ENCODE measurements at places on chromosomes 13 and 19.
A peak's percentile ranks its signal among the peaks of the same experiment; 100 is the strongest.

DNA sequence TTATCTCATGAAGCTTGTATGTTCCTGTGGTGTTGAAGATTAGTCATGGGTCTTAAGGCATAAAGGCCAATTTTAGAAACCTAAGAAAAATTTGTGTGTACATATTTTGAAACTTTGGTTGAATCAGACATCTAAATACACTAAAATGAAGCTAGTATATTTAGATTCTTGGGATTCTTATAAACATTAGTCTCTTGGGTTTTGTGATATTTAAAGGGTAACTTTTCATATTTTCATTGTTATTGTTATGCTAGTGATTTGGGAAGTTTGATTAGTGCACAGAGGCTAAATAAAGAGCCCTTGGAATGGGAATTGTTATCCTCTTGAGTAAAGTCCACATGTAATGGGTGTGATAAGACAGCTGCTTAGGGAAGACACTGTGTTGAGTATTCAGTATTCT is 24.5 kb downstream of the UBA2 start:
- no peak for DNase-seq

DNA sequence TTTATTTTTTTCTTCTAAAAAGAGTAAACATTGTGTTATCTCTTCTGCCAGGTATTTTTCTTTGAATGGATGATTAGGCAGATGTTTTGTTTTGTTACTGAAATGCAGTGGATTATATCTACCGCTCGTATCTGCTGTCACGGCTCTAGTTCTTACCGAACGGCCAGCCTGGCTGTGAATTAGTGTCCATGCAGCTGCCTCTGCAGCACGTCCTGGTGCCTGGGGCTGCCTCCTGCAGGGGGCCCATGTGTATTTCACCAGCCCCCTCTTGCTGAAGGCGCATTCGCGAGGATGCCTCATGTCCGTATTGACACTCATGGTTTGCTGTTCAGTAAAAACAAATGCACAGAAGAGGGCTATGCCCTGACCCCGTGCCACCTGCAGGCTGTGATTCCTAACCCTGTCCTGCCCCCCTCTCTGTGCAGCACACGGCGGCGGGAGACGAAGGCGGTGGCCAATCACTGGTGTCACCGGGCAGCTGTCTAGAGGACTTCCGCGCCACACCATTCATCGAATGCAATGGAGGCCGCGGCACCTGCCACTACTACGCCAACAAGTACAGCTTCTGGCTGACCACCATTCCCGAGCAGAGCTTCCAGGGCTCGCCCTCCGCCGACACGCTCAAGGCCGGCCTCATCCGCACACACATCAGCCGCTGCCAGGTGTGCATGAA is 49.9 kb downstream of the RAB20 start:
- no peak for DNase-seq

DNA sequence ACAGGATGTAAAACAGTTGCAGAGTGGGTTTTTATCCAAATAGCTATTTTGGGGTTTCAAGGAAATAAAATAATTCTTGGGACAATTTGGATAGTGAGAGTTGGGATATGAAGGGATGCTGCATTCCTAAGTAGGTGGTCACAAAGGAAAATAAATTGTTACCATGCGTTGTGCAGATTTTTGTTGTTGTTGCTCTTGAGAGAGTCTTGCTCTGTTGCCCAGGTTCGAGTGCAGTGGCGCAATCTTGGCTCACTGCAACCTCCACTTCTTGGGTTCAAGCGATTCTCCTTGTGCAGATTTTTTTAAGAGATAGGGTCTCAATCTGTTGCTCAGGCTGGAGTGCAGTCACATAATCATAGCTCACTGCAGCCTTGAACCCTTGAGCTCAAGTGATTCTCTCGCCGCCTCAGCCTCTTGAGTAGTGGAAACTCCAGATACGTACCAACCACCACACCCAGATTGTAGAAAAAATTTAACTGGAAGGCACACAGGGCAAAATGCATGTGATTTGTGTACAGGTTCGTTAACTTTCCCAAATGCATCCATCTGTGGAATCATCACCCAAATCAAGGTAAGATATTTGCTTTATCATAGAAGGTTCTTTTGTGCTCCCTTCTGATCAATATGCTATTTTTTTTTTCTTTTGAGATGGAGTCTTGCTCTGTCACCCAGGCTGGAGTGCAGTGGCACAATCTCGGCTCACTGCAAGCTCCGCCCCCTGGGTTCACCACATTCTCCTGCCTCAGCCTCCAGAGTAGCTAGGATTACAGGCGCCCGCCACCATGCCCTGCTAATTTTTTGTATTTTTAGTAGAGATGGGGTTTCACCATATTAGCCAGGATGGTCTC is 16.0 kb downstream of the SLC1A5 start:
- no peak for DNase-seq

DNA sequence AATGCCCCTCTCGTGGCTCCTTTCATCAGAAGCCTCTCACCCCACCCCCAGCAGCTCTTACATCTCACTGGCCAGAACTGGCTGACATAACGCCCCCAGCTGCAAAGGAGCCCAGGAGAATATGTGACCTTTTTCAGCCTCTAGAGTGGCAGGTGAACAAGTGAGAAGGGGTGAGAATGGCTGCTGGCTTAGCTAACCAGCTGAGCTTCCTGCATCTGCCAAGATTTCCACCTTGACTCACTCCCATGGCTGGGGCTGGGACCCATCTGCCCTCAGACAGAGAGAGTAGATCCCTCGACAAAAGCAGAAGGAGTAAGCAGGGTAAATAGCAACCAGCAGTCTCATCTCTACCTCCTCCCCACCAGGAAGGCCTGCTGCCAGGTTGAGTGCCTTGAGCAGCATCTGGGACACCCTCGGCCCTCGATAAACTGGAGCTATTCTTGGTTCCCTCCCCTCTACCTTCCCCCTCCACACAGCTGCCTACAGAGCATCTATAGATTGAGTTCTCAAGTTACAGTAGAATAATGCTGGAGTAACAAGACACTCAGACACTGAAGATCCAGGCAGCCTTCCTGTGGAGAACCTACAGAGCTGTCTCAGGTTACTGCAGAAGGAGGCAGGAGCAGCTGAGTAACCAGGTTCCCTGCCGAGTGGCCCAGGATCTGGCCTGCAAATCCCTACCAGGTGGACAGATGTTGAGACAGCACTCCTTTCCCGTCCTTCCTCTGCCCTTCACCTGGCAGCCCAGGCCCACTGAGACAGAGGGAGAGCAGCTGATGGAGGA is 15.5 kb downstream of the KASH5 start:
- no peak for DNase-seq

- peak; percentile 78 for DNase-seq
These were observed 58.3 kb downstream of the KLF2 start for GRCh38 chr19:16382775-16383543.

DNA sequence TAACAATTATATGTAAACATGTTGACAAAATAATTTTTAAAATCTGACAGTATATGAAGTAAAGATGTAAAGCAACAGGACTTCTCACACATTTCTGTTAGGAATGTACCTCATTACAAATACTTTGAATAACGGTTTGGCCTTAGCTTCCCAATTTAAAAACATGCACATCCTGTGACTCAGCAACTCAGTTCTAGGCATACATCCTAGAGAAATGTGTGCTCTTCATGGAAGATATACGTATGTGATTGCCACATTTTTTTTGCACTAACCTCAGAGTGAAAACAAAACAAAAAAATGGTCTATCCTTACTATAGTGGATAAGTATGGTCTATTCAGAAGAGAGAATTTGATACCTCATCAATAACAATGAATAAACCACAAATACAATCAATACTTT is 314.6 kb downstream of the LIG4 start:
- no peak for DNase-seq

- DNase-seq, result peak; percentile 82
These were observed 10.1 kb downstream of the OR1I1 start for GRCh38 chr19:15091918-15092753.

- DNase-seq, result no peak
These were observed 135.1 kb upstream of the FRY start for GRCh38 chr13:31896427-31896826.

DNA sequence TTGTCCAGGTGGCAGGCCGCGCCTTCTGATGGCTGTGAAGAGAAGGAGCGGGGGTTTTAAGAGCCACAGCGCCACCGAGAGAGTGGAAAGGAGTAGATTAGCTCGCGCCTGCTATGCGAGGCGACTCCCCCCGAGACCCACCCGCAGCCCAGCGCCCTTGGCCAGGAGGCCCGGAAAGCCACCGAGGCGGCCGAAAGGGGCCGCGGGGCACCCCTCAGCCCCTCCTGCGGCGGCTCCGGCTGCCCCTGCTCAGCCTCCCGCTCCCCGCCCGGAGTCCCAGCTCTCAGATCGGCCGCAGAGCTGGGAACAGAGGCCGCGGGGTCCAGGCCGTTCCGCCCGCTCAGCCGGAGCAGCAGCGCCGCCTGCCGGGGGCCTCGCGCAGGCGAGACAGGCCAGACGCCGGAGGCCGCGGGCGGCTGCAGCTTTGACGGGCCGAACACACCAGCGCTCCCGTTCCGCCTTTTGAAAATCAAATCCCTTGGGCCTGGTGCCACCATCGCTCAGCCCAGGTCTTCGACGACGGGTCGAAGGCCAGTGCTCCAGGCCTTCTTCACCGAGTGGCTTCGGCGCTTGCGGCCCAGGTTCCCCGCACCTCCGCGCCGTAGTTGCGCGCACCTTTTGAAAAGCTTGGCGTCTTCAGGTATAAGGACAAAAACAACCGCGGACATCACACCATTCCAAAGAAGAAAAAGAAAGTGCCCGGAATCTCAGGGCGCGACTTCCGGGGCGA is 15.3 kb downstream of the CDX2 start:
- peak; percentile 87 for DNase-seq

DNA sequence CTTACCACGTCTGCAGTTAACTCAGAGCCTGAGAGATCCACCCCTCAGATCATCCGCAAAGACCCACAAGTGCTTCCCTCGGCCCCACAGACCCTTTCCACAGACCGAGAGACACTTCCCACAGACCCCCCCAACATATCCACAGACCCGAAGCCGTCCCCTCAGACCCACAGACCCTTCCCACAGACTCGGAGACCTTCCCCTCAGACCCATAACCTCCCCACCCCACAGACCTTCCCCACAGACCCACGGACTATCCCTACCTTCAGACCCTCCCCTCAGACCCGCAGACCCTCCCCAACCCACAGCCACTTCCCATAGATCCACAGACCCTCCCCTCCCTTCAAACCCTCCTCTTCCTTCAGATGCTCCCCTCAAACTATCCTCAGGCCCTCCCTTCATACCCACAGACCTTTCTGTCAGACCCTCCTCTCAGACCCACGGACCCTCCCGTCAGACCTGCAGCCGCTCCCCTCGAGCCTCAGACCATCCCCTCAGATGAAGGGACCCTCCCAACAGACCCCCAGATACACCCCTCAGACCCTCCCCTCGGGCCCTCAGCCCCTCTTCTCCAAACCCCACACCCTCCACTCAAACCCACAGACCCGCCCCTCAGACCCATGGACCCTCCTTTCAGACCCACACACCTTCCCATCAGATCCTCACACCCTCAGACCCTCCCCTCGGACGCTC is 20.1 kb upstream of the TFDP1 start:
- DNase-seq, result no peak

DNA sequence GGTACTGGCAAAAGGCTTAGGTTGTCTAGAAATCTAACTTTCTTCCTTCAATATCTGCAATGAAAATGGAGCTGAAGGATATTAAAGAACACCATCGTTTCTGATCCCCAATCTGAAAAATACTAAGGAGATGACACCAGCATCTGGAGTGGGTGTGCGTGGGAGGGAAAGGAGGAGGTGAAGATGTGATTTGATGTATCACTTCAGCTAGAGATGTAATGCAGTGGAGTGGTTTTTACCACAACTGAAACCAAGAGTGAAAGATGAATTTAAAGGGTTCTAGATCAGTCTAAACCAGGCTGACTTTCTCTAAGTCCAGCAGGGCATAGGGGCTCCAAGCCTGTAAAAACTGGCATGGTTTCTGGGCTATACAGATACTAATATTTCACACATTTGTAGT is 148.4 kb downstream of the AKAP11 start:
- DNase-seq, result no peak

- no peak for DNase-seq
These were observed 9.5 kb downstream of the PCDH17 start for GRCh38 chr13:57641051-57641450.

DNA sequence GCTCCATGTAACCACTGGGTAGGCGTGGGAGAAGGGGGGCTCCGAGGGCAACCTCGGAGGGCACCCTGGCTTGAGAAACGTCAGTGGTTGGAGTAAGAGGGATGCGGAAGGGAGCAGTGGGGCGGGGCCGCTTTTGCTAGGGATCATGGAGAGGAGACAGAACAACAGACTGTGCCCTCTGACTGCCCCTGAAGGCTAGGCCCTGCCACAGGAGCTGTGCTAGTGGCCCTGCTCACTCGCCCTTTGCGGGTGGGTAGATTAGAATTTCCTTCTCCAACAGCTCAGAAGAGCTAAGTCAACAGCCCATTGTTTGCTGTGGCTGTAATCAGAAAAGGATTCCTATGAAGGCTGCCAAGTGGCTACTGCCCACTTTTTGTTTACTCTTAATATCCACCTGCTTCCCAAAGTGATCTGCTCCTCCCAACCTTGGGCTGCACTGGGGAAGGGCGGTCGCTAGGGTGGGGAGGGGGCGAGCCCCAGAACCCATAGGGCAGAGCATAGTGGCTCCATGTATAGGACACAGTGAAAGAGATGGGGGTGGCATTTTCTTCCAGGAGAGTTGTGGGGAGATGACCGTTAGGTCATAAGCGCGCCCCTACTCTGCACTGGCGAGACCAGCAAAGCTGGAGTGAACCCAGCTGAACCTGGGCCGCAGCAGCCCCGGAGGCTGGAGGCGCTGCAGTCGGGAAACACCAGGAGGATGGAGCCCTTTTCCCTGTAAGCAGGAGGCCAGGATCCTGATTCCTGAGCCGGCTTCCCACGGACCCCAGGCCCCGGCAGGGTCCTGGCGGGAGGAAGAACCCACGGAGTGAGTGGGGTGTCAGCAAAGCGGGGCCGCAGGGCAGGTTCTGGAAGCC is 1.9 kb upstream of the C1QTNF9 start:
- DNase-seq, result no peak

- no peak for DNase-seq
These were observed 4.9 kb upstream of the BRD4 start for GRCh38 chr19:15337202-15337601.

GRCh38 chr13:53569453-53569852 is 540.8 kb downstream of the OLFM4 start:
- DNase-seq, result no peak

DNA sequence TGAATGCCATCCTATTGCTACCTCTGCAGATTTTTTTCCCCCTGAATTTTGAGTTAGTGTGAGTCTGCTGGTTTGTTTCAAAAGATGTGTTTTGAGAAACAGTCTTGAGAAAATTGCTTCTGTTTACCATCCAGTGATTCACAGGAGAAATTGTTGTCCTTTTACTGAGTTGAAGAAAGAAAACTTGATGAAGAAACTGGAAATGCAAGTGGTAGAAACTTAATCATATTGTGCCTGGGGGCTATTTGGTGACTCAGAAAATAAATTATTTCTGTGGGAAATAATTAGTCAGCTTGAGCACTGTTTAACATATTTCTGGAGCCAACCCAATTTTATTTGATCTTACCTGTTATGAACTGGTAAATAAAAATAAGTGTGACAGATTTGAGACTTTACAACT is 35.4 kb downstream of the PAN3 start:
- peak; percentile 13 for DNase-seq

GRCh38 chr13:77338961-77339401 is 12.1 kb upstream of the MYCBP2 start:
- peak; percentile 72 for DNase-seq

- no peak for DNase-seq
These were observed 893.1 kb upstream of the SLITRK6 start for GRCh38 chr13:86692291-86692690.

- no peak for DNase-seq
These were observed 2529.3 kb upstream of the PCDH20 start for GRCh38 chr13:63944911-63945310.

Data from suppressor macrophage treated with lipopolysaccharide for 4 hours (primary cell).